ENCODE measurements at places on chromosomes 7 and 10. TPM values are rescaled to one million over a fixed set of nuclear protein-coding genes. Genes with fewer than 3 reads are reported as not detected.

GRCh38 chr7:53719122-53719521, 683.7 kb downstream of the POM121L12 start:
- no peak for DNase-seq

- no peak for DNase-seq
Measured at GRCh38 chr10:846126-846685, 85.3 kb downstream of the LARP4B start.

DNA sequence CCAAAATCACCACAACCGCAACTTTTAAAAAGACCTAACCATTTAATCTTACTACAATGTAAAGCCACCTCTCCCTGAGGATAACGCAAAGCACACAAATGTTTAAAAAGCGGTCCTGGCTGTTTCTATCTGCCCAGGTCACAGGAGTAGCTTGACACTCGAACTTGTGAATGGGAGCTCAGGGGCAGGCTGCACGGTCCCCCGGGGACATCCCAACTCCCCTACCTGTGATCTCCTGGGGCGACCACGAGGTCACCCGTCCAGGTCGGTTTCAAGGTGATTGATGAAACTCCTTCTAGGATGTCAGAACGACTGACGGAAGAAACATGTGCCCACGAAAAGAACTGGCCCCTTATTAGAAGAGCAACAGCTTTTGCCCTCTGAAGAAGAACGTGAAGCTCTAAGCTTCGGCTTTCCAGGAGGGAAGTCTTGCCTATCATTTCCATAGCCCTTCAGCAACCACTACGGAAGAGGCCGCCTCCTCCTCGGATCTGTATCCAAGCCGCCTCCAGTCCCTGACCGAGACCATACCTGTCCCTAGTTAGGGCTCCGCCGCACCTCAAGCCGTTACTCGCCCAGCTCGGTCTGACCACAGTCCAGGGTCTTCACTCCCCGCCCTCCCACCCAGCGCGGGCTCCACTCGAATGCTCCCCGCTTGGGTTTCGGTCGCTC, 459 bp downstream of the CYCS start:
- peak; percentile 66 for DNase-seq

GRCh38 chr7:18590744-18591340, 95.3 kb downstream of the HDAC9 start:
- no peak for DNase-seq

DNA sequence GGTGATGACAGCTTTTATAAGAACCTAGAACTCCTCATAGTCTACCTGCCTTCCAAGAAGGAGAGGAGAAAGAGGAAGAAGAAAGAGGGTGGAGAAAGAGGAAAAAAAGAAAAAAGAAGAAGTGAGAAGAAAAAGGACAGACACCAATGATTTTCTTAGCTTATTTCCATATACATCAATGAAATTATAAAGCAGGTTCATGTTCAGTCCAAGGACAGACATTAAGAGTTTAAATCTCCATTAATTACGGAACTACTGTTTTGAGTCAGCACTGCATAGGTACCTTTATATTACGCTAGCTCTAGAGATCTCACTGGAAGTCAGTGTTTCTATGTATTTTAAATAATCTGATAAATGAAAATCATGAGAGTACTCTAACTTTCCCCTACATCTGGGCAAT, 309.0 kb upstream of the HGF start:
- DNase-seq = no peak

GRCh38 chr10:130858626-130859025, 452.9 kb downstream of the TCERG1L start:
- DNase-seq = no peak

- DNase-seq = no peak
Measured at GRCh38 chr10:43878386-43878785, 229.7 kb upstream of the ZNF32 start.

- no peak for DNase-seq
Measured at GRCh38 chr10:8061274-8062211, 7.1 kb downstream of the GATA3 start.

PRKAR2B gene
- 40.0 TPM for total RNA-seq

GRCh38 chr7:75928568-75928914, 13.6 kb downstream of the POR start:
- DNase-seq = no peak

GRID2IP gene
- total RNA-seq = not detected

DNA sequence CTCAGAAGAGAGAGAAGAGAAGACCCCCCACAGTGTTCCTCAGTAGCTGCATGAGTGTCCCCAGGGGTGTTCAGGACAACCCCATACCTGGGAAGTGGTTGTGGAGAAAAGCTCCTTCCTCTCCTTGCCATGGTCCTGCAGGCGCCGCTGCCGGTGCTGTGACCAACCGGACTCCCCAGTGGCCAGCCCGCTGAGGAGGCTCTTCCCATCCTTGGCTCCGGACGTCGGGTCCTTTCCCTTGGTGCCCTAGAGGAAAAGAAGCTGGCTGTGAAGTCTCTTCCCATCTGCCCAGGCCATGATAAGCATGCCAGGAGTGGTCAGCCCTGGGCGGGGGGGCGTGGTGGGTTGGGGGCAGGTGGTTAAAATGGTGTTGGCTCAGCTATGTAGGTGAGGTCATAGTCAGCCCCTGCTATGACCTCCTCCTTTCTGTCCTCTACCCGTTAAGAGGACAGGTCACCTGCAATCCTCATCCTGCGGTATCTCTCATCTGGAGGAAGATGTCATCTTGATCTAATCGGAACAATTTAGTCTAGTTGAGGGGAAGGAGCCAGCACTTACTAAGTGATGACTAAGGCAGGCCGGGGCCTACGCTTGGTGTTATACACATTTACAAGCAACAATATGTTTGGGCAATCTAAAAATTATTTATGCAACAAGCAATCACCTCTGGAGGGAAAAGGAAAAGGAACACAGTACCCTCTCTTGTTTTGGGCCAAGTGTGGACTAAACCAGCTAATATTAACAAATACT, 13.2 kb downstream of the WDR91 start:
- DNase-seq = no peak

ATOH7 gene
- total RNA-seq = not detected

UTF1 gene
- not detected for total RNA-seq

CRHR2 gene
- not detected for total RNA-seq

TFR2 gene
- not detected for total RNA-seq

- DNase-seq = no peak
Measured at GRCh38 chr7:131753620-131754222, 197.3 kb upstream of the PODXL start.

DNA sequence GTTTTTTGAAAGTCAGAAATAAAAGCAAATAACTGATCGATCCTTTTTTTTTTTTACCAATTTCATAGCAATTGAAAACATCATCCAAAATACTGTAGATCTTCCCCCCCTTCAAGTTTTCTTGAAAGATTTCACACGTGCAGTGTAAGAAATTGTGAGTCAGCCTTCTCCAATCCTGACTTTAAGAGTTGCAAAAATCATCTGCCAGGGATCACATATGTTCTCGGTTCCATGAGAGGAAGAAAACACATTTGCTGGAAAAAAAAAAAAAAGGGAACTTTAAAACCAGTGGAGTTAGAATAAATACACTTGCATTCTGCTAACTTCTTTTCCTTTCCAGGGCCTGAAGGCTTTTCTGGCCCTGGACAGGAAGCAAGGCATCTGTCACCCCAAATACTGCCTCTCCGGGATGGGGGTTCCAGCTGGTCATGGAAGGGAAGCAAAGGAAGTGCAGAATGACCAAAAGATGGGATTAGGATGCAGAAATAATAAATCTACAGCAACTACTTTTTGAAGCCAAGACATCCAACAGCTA, 198.4 kb upstream of the KIAA1217 start:
- DNase-seq = no peak

- DNase-seq = no peak
Measured at GRCh38 chr7:27399791-27400567, 157.4 kb downstream of the EVX1 start.

DNA sequence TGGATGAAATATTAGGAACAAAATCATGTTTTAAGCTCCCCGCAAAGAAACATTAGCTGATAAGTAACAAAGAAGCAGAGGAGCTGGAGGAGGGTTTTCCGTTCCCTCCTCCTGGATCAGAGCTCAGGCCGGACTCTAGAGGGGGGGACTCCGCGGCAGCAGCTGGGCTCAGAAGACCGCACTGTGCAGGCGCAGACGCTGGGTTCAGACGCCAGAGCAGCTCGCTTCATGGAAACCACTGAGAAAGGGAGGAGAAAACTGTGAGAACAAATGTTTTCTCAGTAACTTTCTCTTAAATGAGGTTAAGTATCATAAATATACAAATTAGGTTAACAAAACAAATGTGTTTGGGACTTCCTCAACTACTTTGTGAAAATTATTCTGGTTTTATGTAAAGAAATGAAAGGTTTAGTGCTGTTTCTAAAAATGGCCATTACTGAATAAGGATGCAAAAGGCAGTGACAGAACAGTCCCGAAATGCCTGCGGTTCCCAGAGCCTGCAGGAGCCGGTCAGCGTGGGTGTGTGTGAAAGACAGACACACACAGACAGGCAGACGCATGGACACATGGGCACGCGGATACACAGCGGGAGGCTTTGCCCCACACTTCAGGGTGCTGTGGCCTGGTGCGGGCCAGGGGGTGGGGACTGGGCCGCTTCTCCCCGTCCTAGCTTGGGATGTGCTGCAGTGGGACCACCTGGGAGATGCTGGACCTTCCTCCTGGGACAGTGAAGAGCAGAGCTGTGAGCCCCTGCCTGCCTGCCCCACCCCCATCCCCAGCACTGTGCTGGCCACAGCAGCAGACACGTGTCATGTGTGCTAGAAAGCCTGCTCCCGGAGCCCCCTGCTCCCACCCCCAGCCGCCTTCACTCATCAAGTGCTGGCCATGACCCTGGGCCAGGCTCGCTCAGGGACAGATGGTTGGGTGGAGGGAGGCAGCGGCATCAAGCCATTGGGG, 20.3 kb upstream of the ADGRA1 start:
- no peak for DNase-seq

DNA sequence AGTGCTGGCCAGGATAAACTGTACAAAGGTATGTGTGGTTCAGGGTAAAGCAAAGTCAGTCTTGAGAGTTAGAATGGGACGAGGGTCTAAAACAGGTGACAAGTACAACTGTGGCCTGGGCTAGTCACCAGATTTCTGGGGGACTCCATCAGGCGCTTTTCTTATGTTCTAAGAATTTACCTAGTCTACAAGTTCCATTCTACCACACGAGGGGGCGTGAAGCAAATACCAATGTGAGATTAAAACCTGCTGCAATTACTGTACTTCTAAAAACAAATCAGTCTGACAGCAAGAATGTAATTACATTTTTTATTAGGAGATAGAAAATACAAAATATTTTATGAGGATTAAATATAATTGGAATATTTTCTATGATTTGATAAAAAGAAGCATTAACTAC, 146.5 kb downstream of the ALOX5 start:
- no peak for DNase-seq

- no peak for DNase-seq
Measured at GRCh38 chr7:112800486-112800885, 10.3 kb upstream of the TMEM168 start.

MRC1 gene
- 71.7 TPM for total RNA-seq

DYNC1I1 gene
- total RNA-seq = 65.2 TPM

Measured in sigmoid colon (tissue), 7 donors.